Pancreas (tissue), 10 donors: ENCODE measurements at places on chromosomes 16 and 17. TPM values are rescaled to one million over a fixed set of nuclear protein-coding genes. Genes with fewer than 3 reads are reported as not detected.

DNA sequence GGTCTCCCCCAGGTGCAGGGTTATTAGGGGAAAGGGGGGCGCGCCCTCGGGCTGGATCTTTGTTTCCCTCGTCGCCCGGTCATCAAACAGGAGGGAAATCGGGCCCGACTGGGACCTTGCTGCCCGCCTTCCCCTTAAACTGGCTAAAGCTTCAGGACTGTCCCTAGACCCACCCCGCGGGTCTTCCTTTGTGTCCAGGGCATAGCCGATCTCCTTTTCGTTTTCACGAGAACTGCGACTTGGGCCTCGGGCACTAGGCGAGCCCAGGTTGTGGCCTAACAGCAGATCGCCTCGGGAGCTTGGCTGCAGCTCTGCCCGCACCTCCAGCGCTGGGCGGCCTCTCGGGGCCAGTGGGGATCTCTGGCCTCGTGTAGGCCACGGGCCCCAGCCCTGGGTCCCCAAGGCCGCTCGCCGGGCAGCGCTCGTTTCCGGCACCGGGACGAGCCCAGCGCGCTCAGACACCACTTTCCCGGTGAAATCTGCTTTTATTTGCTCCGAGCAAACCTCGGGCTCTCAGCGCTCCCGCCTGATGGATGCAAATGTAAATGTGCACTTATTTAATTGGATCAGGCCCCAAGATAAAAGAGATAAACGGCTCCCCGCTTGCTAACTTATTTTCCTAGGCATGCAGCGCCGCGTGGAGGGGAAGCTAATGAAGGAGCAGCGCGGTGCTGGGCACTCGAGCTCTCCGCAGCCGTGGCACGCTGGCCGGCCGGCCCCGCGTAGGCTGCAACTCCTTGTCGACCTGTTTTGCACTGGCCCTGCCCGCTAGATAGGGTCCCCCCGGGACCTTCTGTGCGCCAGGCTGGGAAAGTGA lies 7.8 kb downstream of the IRX5 start:
- no peak for DNase-seq

GRCh38 chr17:2709183-2709661 lies 2.3 kb downstream of the CLUH start:
- DNase-seq: peak; percentile 83

- DNase-seq: no peak
Measured at GRCh38 chr16:24023621-24024020, 187.8 kb downstream of the PRKCB start.

DNA sequence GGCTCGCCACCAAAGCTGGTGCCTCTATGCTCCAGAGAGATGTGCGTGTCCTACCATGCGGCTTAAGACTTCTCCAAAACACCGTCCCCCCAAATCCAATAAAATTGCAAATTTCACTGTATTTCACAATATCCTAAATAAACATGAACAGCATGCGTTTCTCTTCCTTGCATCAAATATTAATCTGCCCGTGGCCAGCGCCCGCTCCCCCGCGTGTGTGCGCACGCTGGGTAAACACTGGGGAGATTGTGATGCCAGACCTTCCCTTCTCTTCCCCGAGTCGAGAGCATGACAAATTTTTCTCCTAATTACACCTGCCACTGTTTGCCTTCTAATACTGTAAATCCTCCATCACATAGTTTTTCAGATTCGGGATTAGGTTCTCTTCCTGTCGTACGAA lies 148.1 kb downstream of the MRM1 start:
- no peak for DNase-seq

GRCh38 chr16:11308493-11309283 lies 27.6 kb upstream of the PRM1 start:
- DNase-seq: peak; percentile 42

- DNase-seq: peak; percentile 61
Measured at GRCh38 chr16:89168381-89169189, 3.0 kb upstream of the CDH15 start.

DNA sequence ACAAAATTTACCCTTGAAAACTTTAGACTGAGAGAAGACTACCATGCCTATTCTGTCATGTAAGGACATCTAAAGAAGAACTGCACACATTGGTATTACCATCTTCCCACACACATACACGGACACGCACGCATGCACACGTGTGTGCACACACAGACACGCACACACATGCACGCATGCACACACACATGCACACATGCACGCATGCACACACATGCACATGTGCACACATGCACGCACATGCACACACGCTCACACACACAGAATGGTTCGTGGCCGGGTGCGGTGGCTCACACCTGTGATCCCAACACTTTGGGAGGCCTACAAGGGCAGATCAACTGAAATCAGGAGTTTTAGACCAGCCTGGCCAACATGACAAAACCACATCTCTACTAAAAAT lies 296.9 kb upstream of the HSBP1 start:
- no peak for DNase-seq

- DNase-seq: peak; percentile 45
Measured at GRCh38 chr17:18986541-18987229, 17.9 kb downstream of the FAM83G start.

DNA sequence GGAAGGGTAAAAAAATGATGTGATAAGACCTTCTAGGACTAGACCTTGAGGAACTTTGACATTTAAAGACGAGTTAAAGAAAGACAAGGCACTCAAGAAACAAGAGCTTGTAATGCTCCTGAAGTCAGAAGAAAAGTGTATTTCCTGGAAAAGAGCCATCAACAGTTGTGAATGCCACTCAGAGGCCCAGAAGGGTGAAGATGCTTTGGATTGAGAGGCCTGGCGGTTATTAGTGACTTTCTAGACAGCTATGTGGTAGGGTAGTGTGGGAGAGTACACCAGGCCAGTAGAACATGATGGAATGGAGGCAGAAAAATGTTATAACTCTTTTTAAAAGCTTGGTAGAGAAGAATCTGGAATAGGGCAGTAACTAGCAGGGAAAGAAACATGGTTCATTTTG lies 34.1 kb upstream of the ANKFN1 start:
- DNase-seq: no peak

GRCh38 chr17:10103712-10104111 lies 94.7 kb downstream of the GAS7 start:
- DNase-seq: no peak

DNA sequence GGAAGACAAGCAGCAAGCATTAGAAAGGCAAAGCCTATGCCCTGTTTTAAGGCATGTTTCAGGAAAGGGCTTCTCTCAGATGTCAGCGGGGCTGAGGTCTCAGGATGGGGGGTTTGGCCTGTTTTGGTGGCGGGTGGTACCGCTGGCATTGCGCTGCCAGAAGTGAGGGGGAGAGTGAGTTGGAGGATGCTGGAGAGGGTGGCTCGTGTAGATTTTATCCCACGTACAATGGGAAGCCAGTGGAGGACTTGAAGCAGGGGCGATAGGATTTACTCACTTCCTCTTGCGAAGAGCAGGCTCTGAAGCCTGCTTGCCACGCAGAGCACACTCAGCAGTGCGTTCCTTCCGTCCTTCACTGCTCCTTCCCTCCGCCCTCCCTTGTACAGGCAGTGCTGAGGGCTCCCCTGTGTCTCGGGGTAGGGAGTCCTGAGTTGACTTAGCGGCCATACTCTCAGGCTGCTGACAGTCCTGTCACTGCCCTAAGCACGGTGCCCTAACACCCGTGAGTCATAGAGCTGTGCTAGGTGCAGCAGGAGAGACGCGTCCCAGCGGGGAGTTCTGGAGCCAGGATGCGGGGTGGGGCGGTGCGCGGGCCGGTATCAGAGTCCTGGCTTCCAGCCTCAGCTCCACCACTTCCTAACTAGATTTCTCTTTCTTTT lies 113.1 kb downstream of the SNX29 start:
- no peak for DNase-seq

DNA sequence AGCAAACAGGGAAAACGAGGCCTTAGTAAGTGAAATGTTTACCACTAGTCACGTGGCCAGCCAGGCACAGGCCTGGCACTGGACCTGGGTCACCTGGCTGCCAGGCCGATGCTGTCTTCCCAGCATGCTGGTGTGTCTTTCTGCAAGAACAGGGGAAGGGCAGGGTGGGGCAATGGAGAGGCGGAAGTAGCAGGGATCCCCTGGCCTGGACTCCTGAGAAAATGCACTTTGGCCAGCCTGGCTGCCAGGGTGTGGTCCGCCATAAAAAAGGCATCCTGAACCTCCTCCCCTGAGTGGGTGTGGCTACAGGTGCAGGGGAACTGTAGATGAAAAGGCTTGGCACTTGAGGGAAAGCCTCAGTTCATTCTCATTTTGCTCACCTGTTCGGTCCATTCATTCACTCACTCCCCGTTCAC lies 1.0 kb upstream of the ANKRD40CL start:
- DNase-seq: peak; percentile 81

DNA sequence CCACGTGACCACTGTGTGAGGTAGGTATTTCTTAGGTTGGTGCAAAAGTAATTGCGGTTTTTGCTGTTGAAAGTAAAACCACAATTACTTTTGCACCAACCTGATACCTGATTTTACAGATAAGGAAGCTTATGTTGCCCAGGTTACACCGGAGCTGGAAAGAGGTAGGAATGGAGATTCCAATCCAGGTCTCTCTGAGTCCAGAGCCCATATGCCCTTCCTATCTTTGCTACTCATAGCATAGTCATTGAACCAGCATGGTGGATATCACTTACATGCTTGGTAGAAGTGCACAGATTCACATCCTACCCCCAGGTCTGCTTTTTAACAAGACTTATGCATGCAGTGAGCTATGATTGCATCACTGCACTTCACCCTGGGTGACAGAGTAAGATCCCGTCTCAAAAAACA lies 61.8 kb downstream of the ARSG start:
- no peak for DNase-seq

- no peak for DNase-seq
Measured at GRCh38 chr16:66088681-66089080, 277.8 kb upstream of the CDH5 start.

DNA sequence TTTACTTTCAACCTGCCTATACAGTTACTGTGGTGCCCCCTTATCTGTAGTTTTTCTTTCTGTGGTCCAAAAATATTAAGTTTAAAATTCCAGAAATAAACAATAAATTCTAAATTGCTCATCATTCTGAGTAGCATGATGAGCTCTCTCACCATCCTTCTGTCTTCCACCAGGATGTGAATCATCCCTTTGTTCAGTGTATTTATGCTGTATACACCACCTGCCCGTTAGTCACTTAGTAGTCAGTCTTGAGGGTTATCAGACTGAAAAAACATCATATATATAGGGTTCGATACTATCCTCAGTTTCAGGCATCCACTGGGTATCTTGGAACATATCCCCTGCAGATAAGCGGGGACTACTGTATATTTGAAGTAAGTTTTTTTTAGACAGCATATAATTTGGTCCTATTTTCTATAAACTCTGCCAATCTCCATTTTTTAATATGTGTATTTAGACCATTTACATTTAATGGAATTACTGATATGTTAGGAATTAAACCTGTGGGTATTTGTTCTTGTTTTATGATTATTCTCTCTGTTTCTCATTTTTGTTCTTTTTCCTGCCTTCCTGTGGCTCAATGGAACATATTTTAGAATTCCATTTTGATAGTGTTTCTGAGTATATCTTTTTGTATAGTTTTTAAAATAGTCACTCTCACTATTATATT lies 31.0 kb downstream of the TBX21 start:
- no peak for DNase-seq

- no peak for DNase-seq
Measured at GRCh38 chr17:19392303-19392702, 5.3 kb upstream of the MFAP4 start.

DNA sequence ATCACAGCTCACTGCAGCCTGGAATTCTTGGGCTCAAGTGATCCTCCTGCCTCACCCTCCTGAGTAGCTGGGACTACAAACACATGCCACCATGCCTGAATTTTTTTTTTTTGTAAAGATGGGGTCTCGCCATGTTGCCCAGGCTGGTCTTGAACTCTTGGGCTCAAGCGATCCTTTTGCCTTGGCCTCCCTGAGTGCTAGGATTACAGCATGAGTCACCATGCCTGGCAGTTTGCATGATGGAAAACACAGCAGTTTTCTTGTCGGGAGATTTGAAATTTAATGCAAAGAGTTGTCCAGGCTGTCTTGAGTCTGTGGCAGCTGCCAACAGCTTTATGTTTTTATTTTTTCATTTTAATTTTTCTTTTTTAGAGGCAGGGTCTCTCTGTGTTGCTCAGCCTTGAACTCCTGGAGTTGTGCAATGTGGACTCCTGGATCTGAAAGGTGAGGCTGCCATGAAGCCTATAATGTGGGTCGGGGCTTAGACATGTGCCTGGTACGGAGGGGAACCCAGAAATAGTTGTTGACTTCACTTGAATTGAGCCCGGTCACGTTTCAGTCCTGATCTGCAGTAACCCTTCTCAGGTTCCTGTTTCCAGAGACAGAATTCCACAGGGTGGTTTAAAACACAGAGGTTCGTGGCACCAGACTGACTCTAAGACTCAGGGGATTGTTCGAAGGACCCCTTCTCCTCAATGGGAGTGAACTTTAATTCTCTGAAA lies 18.7 kb downstream of the CD300A start:
- no peak for DNase-seq

- DNase-seq: no peak
Measured at GRCh38 chr16:24257958-24258357, 1.8 kb downstream of the CACNG3 start.

GRCh38 chr16:54687043-54687899 lies 243.4 kb upstream of the IRX5 start:
- DNase-seq: no peak

GRCh38 chr16:6483469-6484033 lies 849.1 kb upstream of the RBFOX1 start:
- DNase-seq: no peak

- DNase-seq: no peak
Measured at GRCh38 chr17:27940503-27941428, 47.6 kb upstream of the LYRM9 start.

MAF gene
- 13.1 TPM for total RNA-seq

TNS4 gene
- total RNA-seq: not detected

SOX9 gene
- total RNA-seq: 46.6 TPM

BAHCC1 gene
- 9.8 TPM for total RNA-seq

BTBD17 gene
- total RNA-seq: 0.14 TPM

KCNH6 gene
- total RNA-seq: 0.39 TPM

CRHR1 gene
- total RNA-seq: 0.13 TPM

SEC14L5 gene
- total RNA-seq: 0.79 TPM

CDK5R1 gene
- 0.95 TPM for total RNA-seq

DPH1 gene
- total RNA-seq: 36.3 TPM

FBXW10B gene
- total RNA-seq: 0.24 TPM

NLRC3 gene
- total RNA-seq: 0.12 TPM
